ENCODE measurements at places on chromosomes 11 and 22. TPM values are rescaled to one million over a fixed set of nuclear protein-coding genes. Genes with fewer than 3 reads are reported as not detected.
A peak's percentile ranks its signal among the peaks of the same experiment; 100 is the strongest.

The TTC36 gene
- total RNA-seq, result 4.9 TPM

The LIF gene
- 13.4 TPM for total RNA-seq

DNA sequence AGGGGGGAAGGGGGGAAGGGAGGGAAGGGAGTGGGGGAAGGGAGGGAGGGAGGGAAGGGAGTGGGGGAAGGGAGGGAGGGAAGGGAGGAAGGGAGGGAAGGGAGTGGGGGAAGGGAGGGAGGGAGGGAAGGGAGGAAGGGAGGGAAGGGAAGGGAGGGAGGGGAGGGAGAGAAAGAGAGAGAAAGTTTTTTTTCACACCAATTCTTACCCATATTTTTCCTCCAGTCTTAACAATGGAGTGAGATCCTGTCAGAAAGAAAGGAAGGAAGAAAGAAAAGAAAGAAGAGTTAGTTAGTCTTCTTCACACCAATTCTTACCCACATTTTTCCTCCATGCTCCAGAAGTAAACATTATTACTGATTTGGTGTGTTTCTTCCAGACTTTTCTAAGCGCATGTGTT is 3.0 kb upstream of the OR2AT4 start:
- DNase-seq, result no peak

GRCh38 chr11:64560139-64560771 is 30.8 kb upstream of the SLC22A12 start:
- DNase-seq, result no peak

- DNase-seq, result no peak
Observed at GRCh38 chr11:20529757-20530156, 69.7 kb upstream of the SLC6A5 start.

The FGF4 gene
- not detected for total RNA-seq

The NXPE4 gene
- not detected for total RNA-seq

The ACTN3 gene
- total RNA-seq, result not detected

The PHETA2 gene
- 10.4 TPM for total RNA-seq

The VSIG10L2 gene
- not detected for total RNA-seq

The PDE2A gene
- 2.2 TPM for total RNA-seq

The RASGRP2 gene
- total RNA-seq, result 3.2 TPM

DNA sequence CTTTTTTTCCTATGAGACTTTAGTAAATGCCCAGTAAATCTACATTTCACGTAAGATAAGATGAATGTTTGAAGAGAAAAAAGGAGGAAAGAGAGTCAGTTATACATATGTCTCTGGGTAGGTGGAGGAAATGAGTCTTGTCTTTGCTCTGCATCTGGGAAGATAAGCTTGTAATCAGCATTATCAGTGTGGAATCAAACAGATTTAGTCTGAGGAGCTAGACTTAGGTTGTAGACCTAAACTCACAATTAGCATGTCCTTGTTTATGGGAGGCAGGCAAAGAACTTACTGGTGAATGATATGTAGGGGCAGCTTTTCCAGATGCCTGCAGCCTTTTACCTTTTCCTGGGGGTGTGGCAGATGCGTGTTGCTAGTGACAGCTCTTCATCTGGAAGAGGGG is 962.3 kb downstream of the TBC1D22A start:
- no peak for DNase-seq

DNA sequence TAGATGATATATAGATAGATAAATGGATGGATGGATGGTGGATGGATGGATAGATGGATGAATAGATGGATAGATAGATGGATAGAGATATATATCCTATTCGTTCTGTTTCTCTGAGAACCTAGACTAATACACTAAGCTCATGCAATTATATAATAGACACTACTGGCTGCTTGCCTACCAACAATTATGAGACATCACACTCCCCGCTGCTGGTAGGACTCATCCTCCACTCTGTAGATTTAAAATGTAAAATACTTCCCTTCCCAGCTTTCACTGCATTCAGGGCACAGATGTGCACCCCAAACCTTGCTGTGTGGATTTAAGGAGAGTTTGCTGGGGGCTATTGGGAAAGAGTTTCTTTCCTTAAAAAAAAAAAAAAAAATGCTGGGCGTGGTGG is 28.3 kb upstream of the RCN1 start:
- DNase-seq, result no peak

GRCh38 chr22:32710896-32711295 is 90.6 kb upstream of the TIMP3 start:
- DNase-seq, result no peak

The CLTCL1 gene
- 2.2 TPM for total RNA-seq

DNA sequence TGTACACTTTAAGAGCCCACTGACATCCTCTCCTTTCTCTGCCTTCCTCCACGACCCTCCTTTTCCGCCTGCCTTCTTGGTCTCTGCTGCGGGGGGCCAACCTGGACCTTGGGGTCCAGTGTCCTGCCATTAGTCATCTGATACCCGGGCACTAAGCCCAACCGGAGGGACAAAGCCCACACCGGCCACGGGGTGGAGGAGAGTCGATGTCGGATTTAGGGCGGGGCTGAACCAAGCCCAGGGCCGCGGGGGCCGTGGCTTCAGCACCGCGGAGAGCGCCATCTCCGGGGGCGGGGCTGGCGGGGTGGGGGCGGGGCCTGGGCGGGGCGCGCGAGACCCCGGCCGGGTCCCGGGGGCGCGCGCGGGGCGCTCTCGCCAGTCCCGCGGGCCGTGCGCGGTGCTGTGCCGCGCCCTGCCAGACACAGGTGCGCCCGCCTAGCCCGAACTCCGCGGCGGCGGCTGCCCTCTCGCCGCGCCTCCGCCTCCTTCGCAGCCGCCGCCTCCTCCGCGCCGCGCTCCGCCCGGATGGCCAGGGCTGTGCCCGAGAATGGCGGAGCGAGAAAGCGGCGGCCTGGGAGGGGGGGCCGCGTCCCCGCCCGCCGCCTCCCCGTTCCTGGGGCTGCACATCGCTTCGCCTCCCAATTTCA is at the start of gene MAPK8IP1:
MAPK8IP1 (plus strand) TSS at position 378 of the 647 bp plus-strand sequence; CDS start at position 548, 170 bp downstream.
- peak; percentile 83 for DNase-seq

DNA sequence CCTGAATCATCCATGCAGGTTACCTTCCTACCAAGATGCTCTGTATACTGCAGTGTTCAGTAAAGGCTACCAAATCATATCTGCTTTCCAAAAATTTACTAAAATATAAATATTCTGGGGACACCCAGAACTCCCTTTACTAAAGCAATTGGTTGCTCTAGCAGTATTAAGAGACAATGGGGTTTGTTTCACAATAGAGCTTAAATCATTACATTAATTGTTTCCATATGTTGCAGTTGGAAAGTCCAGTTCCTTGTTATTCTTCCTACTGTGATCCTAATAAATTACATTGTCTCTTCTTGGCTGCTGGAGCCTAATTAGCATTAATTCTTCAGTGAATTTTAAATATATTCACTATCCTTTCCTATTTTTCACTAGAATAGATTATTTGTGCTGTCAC is 316.0 kb upstream of the MTNR1B start:
- DNase-seq, result no peak

The MUC6 gene
- total RNA-seq, result not detected

The TMEM41B gene
- total RNA-seq, result 74.4 TPM

DNA sequence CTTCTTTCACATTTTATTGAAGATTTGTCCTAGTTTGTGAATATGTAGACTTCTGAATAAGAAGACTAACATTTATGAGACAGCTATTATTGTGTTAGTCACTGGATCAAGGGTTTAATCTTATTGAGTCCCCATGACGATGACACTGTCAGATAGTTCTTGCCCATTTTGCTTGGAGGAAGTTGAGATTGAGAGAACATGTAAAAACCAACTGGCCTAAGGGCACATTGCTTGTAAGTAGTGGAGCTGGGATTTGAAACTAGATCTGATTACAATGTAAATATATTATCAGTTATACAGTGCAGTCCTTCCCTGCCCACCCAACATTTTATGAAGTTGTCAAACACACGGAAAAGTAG is 134.7 kb downstream of the HIPK3 start:
- DNase-seq, result no peak

DNA sequence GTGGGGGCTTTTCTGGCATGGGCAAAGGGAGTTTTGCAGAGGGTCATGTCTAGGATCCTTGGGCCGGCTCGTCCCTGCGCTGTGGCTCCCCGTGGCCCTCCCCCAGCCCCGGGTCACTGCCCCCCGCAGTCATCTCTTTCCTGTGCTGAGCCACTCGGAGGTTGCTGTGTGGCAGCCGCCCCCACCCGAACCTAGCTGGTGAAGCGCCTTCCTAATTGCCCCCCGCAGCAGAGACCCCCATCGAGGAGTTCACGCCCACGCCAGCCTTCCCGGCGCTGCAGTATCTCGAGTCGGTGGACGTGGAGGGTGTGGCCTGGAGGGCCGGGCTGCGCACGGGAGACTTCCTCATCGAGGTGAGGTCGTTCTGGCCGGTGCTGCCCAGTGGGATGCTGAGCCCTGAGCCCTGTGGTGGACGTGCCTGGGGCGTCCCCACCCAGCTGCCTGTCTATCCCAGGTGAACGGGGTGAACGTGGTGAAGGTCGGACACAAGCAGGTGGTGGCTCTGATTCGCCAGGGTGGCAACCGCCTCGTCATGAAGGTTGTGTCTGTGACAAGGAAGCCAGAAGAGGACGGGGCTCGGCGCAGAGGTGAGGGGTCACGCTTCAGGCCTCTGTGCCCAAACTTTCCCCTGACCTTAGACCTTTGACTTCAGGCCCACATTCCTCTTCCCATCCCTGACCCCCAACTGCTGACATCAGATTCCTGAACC is 32.0 kb downstream of the SHANK3 start:
- no peak for DNase-seq

The CNGA4 gene
- 0.17 TPM for total RNA-seq

The RTN4R gene
- total RNA-seq, result 7.9 TPM

DNA sequence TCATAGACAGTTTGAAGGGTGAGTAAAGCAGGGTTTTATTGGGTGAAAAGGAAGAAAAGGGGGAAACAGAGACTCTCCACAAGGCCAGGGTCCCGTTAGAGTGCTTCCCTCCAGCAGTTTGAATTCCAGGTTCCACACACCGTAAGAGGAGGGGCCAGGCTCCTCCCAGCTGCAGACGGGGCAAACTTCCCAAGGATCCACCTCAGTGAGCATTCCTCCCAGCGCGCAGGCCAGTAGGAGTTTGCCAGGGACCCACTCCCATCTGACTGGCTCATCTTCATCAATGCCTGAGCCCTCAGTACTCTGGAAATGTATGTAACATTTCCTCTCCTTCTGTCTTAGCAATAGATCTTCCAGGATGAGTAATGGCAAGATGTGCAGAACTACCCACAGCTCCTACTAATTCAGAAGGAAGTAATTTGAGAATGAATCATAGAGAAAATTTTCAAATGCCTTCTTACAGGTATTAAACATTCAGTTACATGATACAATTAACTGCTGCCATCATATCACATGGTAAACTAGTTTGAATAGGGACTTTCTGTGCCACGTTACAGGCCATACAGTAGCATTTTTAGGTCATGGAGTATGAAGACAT is 34.0 kb upstream of the TRPC6 start:
- no peak for DNase-seq

DNA sequence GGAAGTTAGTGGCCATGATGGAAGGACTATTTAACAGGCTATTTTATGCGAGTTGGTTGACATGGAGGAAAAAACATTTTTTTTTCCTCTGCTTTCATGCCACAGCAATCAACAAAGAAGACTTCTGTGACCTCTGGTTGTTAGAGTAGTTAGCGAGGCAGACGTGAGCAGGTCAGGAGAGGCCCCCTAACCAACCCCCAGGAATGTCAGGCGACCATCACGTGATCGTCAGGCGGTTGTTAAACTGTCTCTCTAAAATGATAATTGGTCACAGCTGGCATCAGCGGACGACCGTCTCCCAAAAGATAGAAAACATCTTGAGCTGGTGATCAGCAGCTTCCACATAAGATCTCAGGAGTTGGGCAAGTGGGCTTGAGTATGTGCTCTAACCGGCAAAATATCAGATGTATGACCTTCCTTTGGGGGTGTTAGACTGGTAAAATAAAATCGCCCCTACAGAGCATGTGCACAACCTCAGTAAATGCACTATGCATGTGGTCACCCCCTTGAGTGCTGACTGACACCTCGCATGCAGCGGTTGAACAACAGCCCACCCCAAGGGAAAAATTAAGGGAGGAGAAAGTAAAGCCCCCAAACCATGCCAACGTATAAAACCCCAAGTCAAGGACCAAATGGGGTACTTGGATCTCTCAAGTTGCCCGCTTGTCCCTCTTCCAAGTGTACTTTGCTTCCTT is 20.9 kb upstream of the NARS2 start:
- DNase-seq, result peak; percentile 26

The ACR gene
- not detected for total RNA-seq
